ENCODE measurements at places on chromosomes 5 and 9.

DNA sequence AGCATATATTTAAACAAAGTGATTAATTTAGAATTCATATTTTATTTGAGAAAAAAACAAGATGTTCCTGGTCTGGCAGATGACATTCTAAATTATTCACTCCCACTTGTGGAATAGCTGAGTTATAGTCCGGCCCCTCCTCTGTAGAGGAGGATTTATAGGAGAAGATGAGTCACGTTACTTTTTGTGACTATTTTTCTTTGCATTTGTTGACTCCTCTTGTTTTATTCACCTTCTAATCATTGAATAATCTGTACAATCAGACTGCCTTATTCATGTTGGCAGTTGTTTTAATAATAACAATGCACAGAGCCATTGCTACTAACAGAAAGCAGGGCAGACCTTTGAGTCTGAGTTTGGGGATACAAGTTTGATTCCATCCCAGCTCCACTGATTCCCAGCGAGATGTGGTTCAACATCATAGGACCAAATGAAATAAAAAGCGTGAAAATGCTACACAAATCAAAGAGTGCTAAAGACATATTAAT is 23.2 kb downstream of the DOCK8 start:
- DNase-seq, result no peak

- DNase-seq, result no peak
These were observed 65.3 kb upstream of the NTRK2 start for GRCh38 chr9:84604223-84604622.

DNA sequence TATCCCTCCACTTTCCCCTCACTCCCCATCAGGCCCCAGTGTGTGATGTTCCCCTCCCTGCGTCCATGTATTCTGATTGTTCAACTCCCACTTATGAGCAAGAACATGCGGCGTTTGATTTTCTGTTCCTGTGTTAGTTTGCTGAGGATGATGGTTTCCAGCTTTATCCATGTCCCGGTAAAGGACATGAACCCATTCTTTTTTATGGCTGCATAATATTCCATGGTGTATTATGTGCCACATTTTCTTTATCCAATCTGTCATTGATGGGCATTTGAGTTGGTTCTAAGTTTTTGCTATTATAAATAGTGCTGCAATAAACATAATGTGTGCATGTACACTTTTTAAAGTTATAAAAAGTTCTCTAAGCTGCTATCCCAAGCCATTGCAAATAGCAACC is 75.6 kb downstream of the ERBIN start:
- no peak for DNase-seq

DNA sequence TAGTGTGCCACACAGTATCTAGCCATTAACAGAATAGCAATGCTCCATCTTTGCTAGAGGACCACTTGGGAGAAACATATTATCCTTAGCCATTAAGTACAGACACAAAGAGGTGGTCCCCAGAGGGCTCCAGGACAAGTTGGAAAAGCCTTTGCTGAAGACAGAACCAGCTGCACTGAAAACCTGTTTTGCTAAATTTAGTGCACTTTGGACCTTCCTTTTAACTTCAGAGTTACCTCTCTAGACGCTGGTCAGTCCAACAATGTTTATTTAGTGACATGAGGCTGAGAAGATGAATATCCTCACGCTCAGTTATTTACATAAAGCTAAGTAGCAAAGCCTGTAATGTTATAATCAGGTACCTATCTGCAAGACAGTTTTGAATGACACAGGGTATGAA is 265.0 kb upstream of the ZNF608 start:
- no peak for DNase-seq

- no peak for DNase-seq
These were observed 18.9 kb downstream of the VAV2 start for GRCh38 chr9:133973111-133973790.

- DNase-seq, result no peak
These were observed 148.7 kb upstream of the GDNF start for GRCh38 chr5:37988454-37989046.

All from RKO (cell line).